Osteoblast (primary cell): ENCODE measurements at places on chromosomes 13 and 19. TPM values are rescaled to one million over a fixed set of nuclear protein-coding genes. Genes with fewer than 3 reads are reported as not detected.

The CD22 gene
- under 0.01 TPM in 1 of 2 replicates, not detected in the other for total RNA-seq

The KLK12 gene
- total RNA-seq = not detected in 2 replicates

The IZUMO4 gene
- 0.36 and 2.4 TPM in 2 replicates for total RNA-seq

The NLRP5 gene
- total RNA-seq = not detected in 2 replicates

The SIGLEC9 gene
- under 0.01 TPM in 1 of 2 replicates, not detected in the other for total RNA-seq

The ZNF433 gene
- total RNA-seq = 4.1 and 5.1 TPM in 2 replicates

The SPACA4 gene
- not detected in 2 replicates for total RNA-seq

The EID2B gene
- total RNA-seq = 4.7 and 5.1 TPM in 2 replicates
